ENCODE measurements at places on chromosomes 5 and 9.

- H3K4me1 ChIP-seq, result peaks cover 25% of the 10 kb centered on the region
- H3K27ac ChIP-seq, result peak overlapping the region; percentile 89
- H3K27me3 ChIP-seq, result no peaks in the 10 kb centered on the region
- no peak for DNase-seq
These were observed 615 bp downstream of the PSMD5 start for GRCh38 chr9:120841930-120842684.

DNA sequence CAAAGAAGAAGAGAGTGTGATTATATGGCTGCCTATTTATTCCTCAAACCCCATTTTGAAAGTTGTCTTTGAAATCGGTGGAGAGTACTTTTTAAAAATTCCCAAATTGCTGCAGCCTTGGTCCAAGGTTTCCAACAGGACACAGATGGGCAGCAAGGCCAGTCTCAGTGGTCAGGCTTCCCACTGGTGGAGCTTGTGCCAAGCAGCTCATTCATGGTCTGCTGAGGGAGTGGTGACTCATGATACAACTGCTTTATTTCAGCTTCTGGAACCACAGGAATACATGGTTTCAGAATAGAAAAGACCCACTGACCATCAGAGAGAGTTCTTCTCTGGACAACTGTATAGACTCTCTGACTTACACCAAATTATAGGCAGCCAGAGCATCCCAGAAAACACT is 673.1 kb upstream of the KLF4 start:
- H3K4me1 ChIP-seq, result no peaks in the 10 kb centered on the region
- no peak overlapping the region for H3K27ac ChIP-seq
- no peak overlapping the region for H3K4me3 ChIP-seq
- H3K27me3 ChIP-seq, result no peaks in the 10 kb centered on the region

DNA sequence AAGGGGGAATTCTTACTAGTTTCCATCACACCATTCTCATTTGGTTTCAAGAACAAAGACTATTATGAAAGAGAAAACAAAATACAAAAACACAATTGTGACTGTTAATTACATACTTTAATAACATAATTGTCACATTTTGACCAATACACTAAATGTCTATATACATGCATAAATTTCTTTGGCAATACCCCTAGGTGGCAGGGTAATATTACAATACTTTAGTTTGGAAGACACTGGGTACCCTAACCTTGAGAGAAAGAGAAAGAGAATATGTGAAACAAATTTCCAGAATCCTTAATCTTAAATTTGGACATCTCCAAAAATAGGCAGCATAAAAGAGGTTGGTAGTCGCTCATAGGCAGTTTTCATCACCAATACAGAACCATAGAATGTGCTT is 619.6 kb upstream of the ADAMTS16 start:
- no peaks in the 10 kb centered on the region for H3K27me3 ChIP-seq
- DNase-seq, result no peak
- no peaks in the 10 kb centered on the region for H3K4me1 ChIP-seq
- no peak overlapping the region for H3K27ac ChIP-seq

GRCh38 chr5:150105928-150106615 is 19.7 kb upstream of the CSF1R start:
- no peak for DNase-seq
- no peak overlapping the region for H3K27ac ChIP-seq
- H3K36me3 ChIP-seq, result no peaks in the 10 kb centered on the region
- no peaks in the 10 kb centered on the region for H3K27me3 ChIP-seq

DNA sequence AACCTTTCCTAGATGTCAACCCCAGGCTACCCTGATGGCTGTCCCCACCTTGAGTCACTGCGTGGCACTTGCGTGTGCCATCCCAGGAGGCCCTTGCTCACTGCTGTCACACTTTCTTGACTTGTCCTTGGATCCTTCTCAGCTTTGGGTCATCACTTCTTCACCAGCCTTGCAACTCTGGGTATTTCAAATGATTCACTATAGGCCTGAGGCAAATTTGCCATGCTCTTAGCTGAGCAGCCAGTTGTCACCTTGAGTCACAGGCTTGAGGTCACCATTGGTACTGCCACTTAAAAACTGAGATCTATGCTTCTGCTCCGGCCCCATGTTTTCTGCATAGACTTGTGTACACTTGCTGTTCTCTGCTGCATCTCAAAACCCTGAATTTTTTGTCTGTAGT is 84.7 kb downstream of the BASP1 start:
- H3K27ac ChIP-seq, result peak overlapping the region; percentile 44
- H3K36me3 ChIP-seq, result no peaks in the 10 kb centered on the region
- no peak overlapping the region for H3K4me3 ChIP-seq
- H3K27me3 ChIP-seq, result no peaks in the 10 kb centered on the region
- DNase-seq, result no peak

DNA sequence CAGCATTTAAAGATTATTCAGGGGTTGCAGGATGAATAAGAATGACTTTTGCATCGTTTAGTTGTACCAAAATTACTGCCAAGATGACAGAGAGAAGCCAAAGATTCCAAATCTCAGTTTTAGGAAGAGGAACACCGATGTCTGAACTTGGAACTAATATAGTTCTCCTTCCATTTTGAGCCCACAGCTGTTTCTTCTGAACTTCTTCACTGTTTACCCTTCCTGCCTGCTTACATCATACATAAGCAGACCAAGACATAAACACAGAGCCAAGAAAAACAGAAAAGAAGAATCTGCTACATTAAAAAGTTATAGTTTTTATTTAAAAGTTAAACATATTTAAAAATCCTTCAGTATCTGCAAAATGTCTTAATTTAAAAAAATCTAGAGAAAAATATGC is 146.9 kb upstream of the RAPGEF1 start:
- no peaks in the 10 kb centered on the region for H3K4me1 ChIP-seq
- no peak overlapping the region for H3K4me3 ChIP-seq
- DNase-seq, result no peak
- no peak overlapping the region for H3K27ac ChIP-seq
- no peaks in the 10 kb centered on the region for H3K27me3 ChIP-seq
- H3K36me3 ChIP-seq, result peaks cover 7% of the 10 kb centered on the region

GRCh38 chr5:7682379-7682778 is 168.6 kb downstream of the CFAP90 start:
- no peaks in the 10 kb centered on the region for H3K27me3 ChIP-seq
- DNase-seq, result no peak
- H3K27ac ChIP-seq, result no peak overlapping the region
- no peaks in the 10 kb centered on the region for H3K4me1 ChIP-seq
- H3K4me3 ChIP-seq, result no peak overlapping the region

- no peaks in the 10 kb centered on the region for H3K4me1 ChIP-seq
- H3K27me3 ChIP-seq, result no peaks in the 10 kb centered on the region
- H3K36me3 ChIP-seq, result no peaks in the 10 kb centered on the region
- H3K4me3 ChIP-seq, result no peak overlapping the region
- DNase-seq, result no peak
These were observed 396.7 kb downstream of the KCTD16 start for GRCh38 chr5:144567421-144567780.

Data from ascending aorta (tissue), 2 donors.